ENCODE measurements at places on chromosomes 5 and 9.

- peak; percentile 35 for DNase-seq
These were observed 359.6 kb upstream of the SLC24A2 start for GRCh38 chr9:20148416-20148815.

DNA sequence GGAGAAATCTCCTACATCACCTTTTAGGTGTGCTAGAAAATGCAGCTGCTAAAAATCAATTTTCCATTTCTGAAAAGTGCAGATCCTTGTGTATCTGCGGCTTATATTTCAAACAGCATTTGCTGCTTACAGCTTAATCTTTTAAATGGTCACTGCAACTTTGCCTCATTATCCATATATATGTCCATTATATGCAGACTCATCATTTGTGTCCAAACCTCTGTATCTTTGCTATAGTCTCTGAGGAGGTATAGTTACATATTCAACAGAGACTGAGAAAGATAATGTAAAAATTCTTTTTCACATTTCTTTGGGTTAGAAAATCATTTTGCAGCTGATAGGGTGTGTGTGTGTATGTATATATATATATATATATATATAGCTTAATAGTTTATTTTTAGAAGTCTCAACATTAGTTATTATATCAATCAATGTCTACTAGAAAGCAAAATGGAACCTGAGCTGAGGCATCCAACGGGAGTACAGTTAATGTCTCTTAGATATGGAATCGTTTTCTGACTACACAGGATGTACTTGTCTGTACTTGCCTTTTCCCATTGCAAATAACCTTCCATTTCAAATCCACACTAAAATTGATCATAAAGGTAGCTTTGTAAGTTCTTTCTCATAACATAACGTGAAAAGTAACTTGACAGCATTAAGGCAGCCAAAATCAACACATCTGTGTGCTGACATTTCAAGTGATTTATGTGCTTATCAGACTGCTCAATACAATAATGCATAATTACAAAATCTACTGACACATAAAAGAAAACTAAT lies 267.0 kb upstream of the HAPLN1 start:
- DNase-seq = no peak

DNA sequence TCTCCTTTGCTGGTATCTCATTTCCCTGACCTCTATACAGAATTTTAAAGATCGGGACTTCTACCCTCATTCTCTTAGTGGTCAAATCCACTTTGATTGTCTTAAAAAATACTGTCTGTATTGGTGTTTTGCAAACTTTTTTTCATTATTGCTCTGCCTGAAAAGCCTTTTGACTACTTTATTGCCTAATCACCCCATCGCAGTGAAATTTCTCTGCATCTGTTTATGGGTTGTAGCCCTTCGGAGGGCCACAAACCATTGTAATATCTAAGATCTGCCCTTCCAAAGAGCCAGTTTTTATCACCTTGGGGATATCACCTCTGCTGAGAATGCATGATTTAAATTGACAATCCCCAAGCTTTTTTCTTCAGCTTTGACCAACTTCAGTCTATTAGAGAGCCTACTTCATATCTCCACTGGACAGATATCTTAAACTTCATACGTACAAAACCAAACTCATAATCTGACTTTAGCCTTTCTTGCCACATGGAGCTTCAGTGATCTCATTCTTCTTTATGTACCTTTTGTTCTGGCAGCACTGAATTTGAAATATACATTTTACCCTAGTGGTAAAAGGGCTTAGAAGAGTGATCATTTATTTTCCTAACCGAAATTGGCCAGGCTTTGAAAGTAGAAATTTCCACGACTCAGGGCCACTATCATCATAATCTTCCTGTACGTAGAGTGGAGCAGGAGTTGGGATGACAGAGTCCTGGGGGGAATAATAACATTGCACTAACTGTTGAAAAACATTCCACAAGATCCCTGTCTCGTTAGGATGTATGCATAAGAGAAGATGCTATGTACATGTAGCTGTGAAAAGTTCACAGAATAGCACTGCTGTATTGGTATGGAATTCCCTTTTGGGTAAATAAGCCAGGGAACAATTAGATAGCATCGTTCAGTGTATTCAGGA lies 21.4 kb downstream of the KIF2A start:
- DNase-seq = no peak

DNA sequence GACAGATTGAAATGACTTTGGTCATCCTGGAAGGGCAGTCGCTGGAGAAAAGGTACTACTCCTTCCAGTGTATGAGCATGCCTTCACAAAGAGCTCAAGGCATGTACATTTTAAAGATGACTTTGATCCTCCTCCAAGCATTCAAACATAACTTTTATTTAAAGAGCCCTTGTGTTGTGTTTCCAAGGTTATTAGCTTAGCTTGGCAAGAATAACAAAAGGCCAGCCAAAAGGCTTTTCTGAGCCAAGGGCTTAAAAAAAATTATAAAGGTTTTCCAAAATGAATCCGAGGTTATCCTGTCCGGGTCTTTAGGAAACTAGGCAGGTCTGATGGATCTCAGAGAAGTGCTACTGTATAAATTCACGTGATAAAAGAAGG lies 71.0 kb upstream of the PLPP6 start:
- no peak for DNase-seq

DNA sequence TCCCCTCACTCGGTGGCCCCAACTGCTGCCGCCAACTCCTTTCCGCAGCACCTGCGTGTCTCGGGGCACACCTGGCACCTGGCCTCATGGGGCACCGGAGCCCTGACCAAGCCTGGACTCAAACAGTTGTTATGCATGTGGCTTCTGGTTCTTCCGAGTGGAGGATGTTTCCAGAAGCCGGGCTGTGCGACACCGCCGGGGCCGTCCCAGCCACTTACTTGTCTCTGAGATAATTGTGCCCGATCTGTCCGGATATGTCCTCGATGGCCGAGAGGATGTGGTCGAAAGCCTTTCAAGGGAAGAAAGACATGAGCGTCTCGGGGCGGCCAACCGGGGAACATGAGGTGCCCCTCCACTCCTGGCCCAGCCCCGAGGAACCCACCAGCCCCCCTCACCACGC lies 38.4 kb downstream of the EXOC3 start:
- no peak for DNase-seq

- peak; percentile 47 for DNase-seq
These were observed 492 bp upstream of the NEK6 start for GRCh38 chr9:124257070-124257843.

GRCh38 chr5:132998556-132998955 lies 27.8 kb downstream of the ZCCHC10 start:
- no peak for DNase-seq

DNA sequence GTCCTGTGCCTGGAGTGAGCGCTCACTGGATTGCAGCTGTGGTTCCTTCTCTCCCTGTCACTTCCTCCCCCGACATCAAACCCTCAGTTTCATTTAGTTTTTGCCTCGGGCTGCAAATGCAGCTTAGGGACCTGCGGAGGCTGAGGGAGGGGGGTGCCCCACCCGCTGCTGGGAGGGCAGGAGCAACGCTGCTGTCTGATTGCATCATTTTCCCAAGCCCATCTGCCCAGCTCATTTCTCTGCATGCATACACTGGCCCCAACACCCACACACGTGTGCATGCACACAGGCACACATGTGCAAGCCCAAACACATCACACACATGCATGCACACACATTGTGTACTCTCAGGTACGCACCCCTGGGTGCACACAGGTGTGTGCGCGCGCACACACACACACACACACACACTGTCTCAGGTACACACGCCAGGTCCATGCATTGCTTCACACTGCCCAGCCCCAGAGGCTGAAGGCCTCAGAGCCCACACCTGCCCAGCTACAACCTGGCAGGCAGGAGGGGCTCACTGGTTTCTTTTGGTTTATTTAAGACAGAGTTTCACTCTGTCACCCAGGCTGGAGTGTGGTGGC lies 3.4 kb downstream of the ASS1 start:
- peak; percentile 86 for DNase-seq

DNA sequence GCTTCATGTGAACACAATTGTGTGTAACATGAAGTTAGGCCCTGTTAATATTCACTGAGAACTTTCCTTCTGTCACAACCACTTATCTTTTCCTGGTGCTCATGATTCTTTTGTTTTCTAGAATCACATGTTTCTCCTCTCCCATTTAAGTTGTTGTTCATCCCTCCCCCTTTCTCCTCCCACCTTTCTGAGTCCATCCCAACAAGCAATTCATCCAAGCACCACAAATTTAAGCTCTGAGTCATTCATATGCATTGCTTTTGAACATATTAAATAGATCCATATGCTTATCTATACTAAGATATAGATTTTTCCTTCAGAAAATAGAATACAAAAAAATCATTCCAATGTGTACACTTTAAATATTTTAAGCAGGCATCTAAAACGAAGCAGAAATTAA lies 75.2 kb upstream of the NFIB start:
- no peak for DNase-seq

DNA sequence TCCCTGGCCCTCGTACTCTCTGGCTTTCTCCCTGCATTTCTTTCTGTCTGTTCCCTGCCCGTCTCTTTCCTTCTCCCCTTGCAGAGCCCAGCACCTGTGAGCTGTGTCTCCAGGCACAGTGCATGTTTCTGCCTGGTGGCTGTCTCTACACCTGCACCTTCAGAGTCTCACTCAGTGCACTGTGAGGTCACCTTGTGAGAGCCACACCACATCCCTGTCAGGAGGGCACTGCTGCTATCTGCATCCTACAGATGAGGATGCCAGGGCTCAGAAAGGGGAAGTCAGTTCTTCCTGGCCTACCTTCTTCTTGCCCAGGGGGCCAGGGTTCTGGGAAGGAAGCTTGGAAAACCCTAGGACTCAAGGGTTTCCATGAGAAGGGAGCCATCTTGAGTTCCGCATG lies 69.7 kb upstream of the NEURL1B start:
- no peak for DNase-seq

GRCh38 chr9:37430841-37431597 lies 8.5 kb downstream of the GRHPR start:
- DNase-seq = peak; percentile 21

GRCh38 chr9:127977884-127978647 lies 2.7 kb downstream of the EEIG1 start:
- DNase-seq = peak; percentile 16

DNA sequence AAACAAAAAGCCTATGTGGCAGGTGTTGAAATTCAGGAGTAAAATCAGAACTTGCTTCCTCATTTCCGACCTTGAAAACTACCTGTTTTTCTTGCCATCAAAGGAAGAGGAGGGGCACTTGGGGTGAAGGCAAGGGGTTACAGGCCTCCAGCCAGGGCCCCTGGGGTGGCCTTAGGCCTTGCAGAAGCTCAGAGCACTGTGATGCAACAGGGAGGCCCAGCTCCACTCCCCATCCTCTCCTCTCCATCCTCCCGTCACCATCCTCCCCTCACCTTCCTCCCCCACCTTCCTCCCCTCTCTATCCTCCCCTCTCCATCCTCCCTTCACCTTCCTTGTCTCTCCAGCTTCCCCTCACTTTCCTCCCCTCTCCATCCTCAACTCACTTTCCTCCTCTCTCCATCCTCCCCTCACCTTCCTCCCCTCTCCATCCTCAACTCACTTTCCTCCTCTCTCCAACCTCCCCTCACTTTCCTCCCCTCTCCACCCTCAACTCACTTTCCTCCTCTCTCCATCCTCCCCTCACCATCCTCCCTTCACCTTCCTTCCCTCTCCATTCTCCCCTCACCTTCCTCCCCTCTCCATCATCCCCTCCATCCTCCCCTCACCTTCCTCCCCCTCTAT lies 111.6 kb downstream of the WNK2 start:
- no peak for DNase-seq

DNA sequence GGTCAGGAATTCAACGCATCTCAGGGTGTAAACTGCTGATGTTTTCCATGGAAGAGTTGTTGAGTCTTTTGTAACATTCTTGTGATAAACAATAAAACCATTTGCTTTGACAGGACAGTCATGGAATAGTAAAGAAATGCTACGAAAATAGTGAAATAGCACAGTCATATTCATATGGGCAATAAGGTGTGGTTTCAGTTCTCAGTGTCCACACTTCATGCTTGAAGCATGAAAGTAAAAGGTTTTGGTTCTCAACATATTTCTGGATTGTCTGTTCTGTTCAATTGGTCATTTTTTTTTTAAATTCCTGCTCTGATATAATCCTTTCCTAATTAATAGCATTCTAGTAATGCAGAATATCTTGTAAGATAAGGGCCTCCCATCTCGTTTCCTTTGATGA lies 467.6 kb upstream of the ZNF608 start:
- DNase-seq = no peak

Data from NCI-H82 (cell line).